NCI-H226 (cell line): ENCODE measurements at places on chromosomes 5 and 9.

- no peak for DNase-seq
These were observed 167.8 kb downstream of the DOCK2 start for GRCh38 chr5:169804861-169805260.

DNA sequence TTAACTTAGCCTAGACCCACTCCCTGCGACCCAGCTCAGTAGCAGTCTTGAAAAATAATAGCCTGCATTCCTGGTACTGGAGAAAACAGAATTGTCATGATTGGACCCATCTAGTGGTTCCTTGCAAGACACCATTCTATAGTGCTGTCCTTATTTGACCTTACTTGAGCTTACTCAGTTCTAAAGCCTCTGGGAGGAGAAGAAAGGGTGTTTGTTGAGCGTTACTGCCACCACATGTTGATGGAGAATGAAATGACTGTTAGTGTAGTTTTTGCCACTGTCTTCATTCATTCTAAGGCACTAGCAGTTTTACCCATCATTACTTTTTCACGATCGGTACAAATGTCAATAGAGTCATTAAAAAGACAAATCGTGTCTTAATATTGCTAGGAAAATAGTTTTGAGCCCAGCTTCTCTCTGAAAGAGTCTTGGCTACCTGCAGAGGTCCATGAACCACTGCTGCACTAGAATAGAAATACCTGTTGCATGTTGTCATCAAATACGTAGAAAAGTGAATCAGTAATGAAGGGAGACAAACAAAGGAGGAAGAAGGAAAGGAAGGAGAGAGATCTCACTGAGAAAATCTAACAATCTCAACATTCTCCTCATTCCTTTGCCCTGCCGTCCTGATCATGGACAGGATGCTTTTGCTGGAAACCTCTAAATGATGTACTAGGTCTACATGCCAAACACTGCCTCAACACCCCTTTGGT lies 96.0 kb downstream of the LIX1 start:
- DNase-seq: peak; percentile 25

DNA sequence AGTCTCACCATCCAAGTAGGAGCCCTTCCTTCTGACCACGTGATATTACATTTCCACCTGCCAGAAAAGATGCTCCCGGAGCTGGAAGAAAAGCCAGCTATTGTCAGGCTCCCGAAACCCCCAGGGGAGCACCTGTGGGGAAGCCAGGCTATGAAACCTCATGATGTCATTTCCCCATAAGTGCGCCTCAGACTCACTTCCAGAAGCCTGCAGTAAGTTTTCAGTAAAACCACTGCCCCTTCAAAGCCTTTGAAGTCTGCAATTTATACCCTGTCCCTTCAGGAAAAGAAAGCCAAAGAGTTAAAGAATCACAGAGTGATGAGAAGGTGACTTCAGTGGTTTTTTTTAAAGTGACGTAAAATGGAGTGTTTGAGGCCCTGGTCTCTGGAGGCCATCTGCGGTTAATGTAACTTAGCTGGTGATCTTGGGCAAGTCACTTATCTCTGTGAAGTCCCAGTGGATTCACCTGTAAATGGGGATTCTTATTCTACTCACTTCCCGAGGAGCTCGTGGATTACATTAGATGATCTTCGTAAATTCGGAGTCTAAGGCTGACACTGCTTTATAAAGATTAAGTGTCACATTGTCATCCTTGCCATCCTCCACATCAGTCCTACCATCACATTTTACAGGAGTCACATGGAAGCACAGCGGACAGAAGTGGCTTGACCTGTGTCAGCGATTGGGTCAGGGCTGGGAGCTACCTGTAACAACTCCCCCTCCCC lies 2.6 kb upstream of the SEMA6A start:
- DNase-seq: no peak

GRCh38 chr5:124572971-124573370 lies 173.5 kb downstream of the ZNF608 start:
- DNase-seq: no peak

GRCh38 chr5:143315214-143315613 lies 88.3 kb downstream of the NR3C1 start:
- no peak for DNase-seq

- peak; percentile 73 for DNase-seq
These were observed 60.2 kb upstream of the SLC25A51 start for GRCh38 chr9:37963936-37964739.
